ENCODE measurements at places on chromosomes 2 and 18.
A peak's percentile ranks its signal among the peaks of the same experiment; 100 is the strongest.

DNA sequence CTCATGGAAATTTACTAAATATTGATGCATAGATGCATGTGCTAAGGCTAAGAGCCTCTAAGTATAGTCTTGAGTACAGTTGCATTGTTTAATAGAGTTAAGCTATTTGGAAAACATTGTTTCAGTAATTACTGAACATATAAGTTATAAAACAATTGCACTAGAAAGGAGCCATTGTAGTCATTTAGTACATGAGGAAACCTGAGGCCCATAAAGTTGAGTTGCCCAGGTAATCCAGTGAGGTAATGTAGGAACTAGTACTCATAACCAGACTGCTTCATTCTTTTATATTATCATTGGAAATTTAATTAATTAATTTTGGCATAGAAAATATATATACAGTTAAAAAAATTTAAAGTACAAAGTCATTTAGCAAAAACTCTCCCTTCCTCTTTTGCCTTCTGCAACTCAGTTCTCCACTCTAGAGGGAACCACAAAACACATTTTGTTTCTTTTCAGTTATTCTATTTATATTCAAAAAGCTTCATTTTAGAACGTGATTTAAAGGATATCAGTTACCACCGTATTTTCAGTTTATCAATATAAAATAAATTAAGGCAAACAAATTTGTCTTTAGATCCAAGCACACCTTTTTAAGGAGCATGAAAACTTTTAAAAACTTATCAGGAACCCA, 27.8 kb upstream of the TBR1 start:
- no peak for DNase-seq

GRCh38 chr2:152555048-152555447, 162.2 kb downstream of the PRPF40A start:
- no peak for DNase-seq

DNA sequence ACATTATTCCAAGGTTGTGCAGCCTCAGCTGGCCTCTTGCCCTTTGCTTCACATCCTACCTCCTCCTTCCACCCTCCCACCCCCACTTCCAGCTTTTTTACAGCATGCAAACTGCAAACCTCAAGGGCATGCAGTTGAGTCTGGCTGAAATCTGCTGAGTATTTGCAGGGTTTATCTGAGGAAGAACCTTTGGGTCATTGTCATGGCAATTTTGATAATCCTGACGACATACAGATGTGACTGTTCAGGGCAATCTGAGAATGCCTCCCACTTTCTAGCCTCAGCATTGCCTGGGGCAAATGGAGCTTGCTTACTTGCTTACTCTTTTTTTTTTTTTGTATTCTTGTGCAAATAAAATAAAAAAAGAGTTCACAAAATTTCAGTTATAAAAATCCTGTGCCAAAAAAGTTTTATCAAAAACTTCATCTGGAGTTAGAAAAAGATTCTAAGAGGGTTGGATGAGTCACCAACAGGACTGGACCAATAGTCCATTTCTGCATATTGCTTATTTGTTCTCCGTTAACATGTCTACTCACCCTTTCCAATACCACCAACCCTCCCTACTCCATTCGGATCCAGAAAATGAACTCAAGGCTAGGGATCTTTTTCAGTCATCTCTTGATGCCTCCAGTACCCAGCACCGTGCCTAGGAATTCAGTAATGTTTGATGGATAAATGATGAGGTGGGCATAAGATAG, 23.6 kb upstream of the LHCGR start:
- DNase-seq, result no peak

DNA sequence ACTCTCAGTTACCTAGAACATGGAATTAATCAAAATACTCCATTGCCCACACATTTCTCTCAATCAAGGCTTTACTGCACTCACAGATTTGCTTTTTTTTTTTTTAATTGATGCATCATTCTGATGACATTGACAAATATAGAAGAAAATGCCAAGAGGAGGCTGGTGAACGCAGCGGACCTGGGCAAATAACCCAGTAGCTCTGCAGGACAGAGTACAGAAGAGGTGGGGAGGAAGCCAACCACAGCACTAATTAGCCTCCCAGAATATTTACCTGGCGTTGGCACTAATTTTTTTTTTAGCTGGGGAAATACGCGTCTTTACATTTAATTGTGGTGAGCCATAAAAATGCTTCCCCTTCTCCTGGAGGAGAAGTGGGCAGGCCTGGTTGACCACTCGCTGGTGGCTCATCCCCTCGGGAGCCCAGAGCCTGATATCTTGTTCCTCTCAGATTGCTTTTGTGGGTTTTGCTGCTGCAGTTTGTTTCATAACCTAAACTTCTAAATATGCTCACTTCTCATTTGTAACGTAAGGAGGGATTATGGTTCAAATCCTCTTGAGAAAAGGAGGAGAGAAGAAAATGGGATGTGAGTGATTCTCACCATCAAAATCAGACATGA, 165.8 kb upstream of the EPB41L3 start:
- peak; percentile 8 for DNase-seq

DNA sequence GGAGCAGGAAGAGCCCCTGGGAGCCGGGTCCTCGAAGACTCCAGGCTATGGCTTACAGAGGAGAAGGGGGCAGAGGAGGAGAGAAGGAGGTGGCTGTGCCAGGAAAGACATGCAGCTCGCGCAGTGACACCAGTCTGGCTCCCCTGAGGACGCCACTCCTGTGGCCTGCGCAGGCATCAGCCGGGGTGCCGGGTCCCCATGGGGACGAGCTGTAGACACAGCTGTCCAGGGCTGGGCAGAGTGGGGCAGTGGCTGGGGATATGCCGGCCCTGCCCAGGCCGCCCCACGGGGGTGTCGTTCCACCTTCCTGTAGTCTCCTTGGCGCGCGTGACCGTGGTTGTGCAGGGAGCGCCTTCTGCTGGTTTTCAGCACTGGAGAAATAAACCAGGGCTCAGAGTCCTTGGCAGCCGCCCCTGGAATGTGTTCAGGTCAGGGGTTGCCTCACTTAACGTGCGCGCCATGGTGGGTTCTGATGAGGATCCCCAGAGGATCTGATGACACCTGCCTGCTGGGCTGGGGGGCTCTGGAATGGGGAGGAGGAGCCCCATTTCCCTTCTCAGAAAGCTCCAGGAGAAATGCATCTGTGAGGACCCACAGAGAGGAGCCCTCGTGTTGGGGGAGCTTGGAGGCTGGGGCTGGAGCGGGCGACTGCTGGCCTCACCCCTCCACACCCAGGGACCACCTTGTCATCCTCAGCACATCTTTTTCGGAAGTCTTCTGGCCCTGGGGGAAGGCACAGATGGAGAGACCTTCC, 26.7 kb downstream of the RAMP1 start:
- no peak for DNase-seq

- DNase-seq, result no peak
Measured at GRCh38 chr2:235077046-235077445, 125.2 kb downstream of the SH3BP4 start.

DNA sequence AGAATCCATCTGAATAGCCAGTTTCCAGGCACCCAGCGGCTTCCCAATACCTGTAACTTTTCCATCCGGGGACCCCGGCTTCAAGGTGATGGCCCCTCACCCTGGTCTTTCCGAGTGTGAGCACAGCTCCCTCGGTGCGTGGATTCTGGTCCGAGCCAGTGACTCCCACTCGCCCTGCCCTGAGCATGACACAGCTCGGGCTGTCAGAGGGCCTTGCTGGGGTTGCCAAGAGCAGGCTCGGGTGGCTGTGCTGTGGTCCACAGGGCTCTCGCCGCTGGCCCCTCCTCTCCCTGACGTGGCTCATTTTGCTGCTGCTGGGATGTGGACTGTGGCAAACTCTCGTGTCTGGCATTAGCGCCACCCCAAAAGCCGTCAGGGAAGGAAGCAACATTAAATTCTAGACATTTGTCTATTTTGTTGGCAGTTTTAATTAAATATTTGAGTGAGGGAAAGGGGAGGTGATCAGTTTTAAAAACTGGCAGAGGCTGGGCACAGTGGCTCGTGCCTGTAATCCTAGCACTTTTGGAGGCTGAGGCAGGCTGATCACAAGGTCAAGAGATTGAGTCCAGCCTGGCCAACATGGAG, 5.6 kb upstream of the ESPNL start:
- no peak for DNase-seq

DNA sequence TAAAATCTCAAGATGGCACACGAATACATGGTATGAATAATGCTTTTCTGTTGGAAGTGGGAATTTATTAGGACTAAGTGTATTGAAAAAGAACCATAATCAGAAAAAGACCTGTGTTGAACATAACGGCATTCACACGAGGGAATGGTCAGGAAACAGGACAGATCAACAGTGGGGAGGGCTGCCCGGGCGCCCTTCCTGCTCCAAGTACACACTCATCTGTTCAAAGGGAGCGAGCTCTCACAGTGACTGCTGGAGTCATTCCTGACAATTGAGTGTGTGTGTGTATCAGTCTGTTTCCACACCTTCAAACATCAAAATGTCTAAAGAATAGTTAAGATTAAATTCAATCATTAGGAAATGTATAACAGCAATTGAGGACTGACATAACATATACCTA, 167.2 kb downstream of the HDAC4 start:
- DNase-seq, result no peak

DNA sequence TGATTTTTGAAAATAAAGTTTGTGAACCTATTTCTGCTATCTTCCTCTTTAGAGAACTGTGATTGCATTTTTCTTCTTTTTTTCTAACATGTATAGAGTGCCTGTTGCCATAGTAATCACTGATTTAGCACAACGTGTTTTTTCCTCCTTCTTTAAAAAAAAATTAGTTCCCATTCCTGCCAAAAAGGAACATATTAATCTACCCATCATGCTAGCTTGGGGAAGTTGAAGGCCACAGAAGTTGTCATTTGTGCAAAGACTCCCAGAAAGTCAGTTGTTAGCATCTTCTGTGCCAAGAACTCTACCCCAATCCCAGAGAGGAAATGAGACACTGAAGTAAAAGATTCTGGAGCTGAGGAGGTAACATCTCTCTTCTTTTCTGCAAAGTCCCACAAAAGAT, 57.3 kb downstream of the SLC8A1 start:
- peak; percentile 59 for DNase-seq

DNA sequence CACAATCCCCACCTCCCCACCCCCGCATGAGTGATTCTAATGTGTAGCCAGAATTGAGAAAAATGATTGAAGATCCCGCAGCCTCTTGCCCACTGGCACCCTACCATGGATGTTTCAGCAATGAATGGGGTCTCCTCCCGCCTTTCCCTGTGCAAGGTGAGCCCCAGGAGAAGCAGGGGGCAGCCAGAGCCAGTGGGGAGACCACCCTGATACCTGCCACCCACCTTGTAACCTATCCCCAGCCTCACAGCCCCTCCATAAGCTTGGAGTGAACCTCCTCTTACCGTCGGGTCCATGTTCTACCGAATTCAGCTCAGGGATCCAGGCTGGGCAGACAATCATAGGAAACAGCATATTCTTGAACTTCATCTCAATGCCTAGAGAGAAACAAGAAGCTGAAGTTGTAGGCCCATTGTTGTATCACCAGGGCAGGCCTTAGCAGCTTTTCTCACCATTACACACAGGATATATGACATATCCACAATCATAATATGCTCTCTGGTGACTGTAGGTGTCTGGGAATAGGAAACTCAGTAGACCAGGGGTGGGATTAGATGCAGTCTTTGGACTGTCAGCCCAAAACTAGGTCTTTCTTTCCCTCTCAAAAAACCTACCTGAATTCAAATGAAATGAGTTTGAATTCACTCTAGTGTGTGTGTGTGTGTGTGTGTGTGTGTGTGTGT, 30.9 kb downstream of the XDH start:
- no peak for DNase-seq

DNA sequence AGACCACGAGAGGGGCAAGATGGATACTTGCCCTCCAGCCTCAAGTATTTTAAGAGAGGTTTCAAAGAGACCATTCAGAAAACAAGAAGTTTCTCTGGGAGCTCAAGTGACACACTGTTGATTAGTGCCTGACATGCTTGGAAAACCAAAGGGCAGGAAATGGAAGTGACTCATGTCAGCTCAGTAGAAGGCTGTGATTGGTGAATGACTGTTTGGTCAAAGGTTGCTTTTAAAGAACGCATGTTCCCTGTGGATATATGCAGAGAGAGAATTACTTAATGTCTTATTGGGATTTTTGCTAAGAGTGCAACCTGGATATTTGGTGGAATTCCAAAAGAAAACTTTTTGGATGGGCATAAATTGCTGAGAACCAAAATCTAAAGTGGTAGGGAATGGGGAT, 549.9 kb downstream of the XIRP2 start:
- no peak for DNase-seq

- no peak for DNase-seq
Measured at GRCh38 chr2:110877031-110877827, 144.9 kb downstream of the ACOXL start.

DNA sequence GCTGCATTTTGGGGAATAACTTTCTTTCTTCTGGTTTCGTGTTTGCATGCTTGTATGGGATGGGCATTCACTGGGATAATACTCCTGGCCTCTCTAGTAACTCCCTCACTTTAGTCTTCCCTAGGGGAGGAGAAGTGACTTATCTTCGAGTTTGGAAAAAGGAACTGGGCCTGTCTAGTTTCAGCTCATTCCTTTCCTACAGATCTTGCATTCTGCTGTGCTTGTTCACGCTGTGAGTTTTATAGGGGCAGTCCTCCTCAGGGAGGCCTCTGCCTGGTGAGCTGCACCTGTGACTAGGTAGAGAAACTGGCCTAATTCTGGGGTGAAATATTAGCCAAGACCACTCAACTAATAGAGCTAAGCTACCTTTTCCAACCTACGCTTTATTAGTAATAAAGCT, 50.9 kb downstream of the PHLPP1 start:
- no peak for DNase-seq

DNA sequence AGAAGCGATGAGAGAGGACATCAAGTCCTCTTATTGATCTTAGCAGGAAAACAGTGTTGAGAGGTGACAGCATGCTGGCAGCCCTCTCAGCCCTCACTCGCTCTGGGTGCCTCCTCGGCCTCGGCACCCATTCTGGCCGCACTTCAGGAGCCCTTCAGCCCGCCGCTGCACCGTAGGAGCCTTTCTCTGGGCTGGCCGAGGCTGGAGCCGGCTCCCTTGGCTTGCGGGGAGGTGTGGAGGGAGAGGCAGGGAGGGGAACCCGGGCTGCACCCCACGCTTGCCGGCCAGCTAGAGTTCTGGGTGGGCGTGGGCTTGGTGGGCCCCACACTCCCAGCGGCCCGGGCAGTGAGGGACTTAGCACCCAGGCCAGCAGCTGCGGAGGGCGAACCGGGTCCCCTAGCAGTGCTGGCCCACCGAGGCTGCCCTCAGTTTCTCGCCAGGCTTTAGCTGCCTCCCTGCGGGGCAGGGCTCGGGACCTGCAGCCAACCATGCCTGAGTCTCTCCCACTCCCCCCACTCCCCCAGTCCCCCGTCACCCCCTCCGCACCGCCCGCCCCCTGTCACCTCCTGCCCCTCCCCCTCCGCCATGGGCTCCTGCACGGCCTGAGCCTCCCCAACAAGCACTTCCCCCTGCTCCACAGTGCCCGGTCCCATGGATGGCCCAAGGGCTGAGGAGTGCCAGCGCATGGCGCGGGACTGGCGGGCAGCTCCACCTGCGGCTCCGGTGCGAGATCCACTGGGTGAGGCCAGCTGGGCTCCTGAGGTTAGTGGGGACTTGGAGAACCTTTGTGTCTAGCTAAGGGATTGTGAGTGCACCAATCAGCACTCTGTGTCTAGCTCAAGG, 8.4 kb downstream of the FAP start:
- DNase-seq, result no peak

GRCh38 chr2:235366390-235366789, 127.5 kb upstream of the AGAP1 start:
- no peak for DNase-seq

All from inflammatory macrophage treated with lipopolysaccharide for 1 hour (primary cell).